Natural killer cell treated with Interleukin-12 subunit alpha and Interleukin-12 subunit beta and Interleukin-15 and Interleukin-18, amount 100 ng/mL, for 72 hours (primary cell): ENCODE measurements at places on chromosomes 7 and 10. TPM values are rescaled to one million over a fixed set of nuclear protein-coding genes. Genes with fewer than 3 reads are reported as not detected.

- H3K4me3 ChIP-seq: peak overlapping the region; percentile 67
- H3K36me3 ChIP-seq: no peaks in the 10 kb centered on the region
- DNase-seq: no peak
- H3K27ac ChIP-seq: no peak overlapping the region
Measured at GRCh38 chr10:3226960-3227744, 54.6 kb upstream of the PITRM1 start.

DNA sequence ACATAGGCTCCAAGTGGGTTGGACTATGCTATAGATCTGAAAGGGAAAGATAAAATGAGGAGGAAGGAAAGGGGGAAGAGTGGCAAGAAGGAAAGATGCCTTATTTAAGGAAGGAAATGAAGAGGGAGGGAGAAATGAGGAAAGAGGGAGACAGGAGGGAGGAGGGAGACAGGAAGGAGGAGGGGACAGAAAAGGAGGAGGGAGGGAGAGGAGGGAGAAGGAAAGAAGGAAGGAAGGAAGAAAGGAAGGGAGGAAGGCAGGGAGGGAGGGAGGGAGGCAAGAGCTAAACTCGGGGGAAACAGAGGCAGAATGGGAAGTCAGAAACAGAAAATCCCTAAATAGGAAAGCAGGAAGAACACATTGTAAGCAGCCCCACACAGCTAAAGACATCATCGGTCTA is 67.4 kb downstream of the KIAA1549 start:
- no peak overlapping the region for H3K4me3 ChIP-seq
- no peaks in the 10 kb centered on the region for H3K4me1 ChIP-seq
- H3K27me3 ChIP-seq: peaks cover 52% of the 10 kb centered on the region
- no peak overlapping the region for H3K27ac ChIP-seq
- no peak for DNase-seq

GRCh38 chr7:150378853-150379440 is at the start of gene ZNF775:
TSS of gene ZNF775 (plus strand) at chr7:150379330. CDS start at chr7:150388471, 9,141 bp downstream.
- H3K27ac ChIP-seq: peak within 1 kb of the TSS; percentile 76
- H3K36me3 ChIP-seq: no peaks in the 10 kb centered on the region
- H3K4me1 ChIP-seq: peaks cover 26% of the 10 kb centered on the region
- peak within 1 kb of the TSS; percentile 94 for H3K4me3 ChIP-seq

DNA sequence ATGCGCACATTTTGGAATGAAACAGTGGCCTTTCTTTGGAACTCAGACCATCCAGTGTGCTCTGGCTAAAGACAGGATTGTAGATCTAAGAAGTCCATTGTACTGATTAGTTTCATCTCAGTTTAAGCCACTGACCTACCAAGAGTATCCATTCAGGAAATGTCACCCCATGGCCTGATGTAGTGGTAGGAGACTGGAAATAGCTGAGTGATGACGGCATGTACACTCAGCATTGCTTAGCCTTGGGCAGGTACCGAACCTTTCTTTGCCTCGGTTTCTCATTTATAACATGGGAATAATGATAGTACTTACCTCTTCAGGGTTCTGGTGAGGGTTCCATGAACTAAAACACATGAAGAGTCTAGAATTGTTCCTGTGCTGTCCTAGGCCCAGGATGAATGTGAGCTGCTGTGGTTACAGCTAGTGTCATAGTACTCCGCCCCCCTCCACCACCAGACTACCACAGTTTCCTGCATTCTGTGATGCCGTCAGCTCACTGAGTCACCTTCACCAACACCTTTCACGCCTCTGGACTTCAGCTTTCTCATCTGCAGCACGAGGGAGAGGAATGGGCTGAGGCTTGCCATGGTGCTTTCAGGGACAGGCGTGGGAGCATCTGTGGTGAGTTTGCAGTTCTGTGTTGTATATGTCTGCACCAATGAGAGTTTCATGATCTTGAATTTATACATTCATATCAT is 484.0 kb upstream of the GALNT17 start:
- H3K4me1 ChIP-seq: peaks cover 39% of the 10 kb centered on the region
- no peaks in the 10 kb centered on the region for H3K36me3 ChIP-seq
- peak overlapping the region; percentile 91 for H3K27ac ChIP-seq
- H3K4me3 ChIP-seq: peak overlapping the region; percentile 71
- DNase-seq: peak; percentile 91

- no peak for DNase-seq
- H3K4me1 ChIP-seq: no peaks in the 10 kb centered on the region
- no peak overlapping the region for H3K4me3 ChIP-seq
- no peak overlapping the region for H3K27ac ChIP-seq
Measured at GRCh38 chr7:104106108-104106905, 101.5 kb downstream of the ORC5 start.

DNA sequence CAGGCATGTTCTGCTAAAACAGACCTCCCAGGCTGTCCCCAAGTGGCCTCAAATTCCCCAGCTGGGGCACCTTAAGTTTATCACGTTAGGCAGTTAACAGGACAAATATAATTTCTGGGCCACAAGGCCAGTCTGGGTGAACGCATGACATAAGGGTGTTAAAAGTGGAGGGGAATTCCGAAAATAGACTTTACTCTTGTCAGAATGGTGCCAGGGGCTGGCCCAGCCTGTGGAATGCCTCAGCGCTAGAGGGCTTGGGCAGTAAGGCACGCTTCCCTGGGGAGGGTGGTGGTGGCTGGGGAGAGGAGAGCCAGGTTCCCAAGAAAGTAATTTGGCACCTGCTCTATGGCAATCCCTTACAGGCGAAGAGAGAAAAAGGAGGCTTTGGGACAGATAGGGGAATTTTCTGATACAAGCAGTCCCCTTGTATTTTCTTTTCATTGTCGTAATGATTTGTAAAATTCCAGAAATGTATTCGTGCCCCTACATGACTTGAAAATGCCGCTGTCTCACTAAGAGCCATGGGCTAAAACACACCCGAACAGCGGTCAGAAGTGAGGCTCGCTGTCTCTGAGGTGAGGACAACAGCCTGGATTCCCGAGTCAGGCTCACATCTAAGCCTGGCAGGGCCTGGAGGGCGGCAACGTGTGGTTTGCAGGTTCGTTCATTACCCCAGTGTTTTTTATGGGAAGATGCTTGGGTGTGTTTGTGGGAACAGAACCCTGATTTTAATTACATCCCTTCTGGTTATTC is 463.2 kb upstream of the GALNT17 start:
- H3K27ac ChIP-seq: no peak overlapping the region
- no peak overlapping the region for H3K4me3 ChIP-seq
- DNase-seq: no peak
- H3K4me1 ChIP-seq: peaks cover 27% of the 10 kb centered on the region
- H3K36me3 ChIP-seq: no peaks in the 10 kb centered on the region

DNA sequence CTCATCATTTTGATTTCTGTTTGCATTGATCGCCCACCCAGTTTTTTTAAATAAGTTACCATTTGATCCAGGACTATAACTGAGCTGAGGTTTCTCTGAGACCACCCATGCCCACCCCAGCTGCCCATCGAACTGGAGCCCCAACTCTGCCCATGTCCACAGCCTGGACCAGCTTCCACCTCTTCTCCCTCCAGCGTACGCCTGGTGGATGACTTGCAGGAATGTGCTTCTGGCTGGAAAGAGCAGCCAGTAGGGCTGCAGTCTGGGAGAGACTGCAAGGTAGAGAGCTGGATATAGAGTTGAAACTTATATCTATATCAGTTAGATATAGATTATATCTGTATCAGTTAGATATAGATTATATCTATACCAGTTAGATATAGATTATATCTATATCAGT is 25.8 kb upstream of the LRRC18 start:
- H3K4me1 ChIP-seq: no peaks in the 10 kb centered on the region
- no peak for DNase-seq
- peaks cover 8% of the 10 kb centered on the region for H3K27me3 ChIP-seq

The PON1 gene
- not detected for total RNA-seq

- DNase-seq: no peak
- H3K27ac ChIP-seq: no peak overlapping the region
- H3K27me3 ChIP-seq: no peaks in the 10 kb centered on the region
- no peaks in the 10 kb centered on the region for H3K36me3 ChIP-seq
- H3K4me1 ChIP-seq: peaks cover 15% of the 10 kb centered on the region
Measured at GRCh38 chr7:66522518-66522917, 106.2 kb upstream of the KCTD7 start.

- H3K36me3 ChIP-seq: no peaks in the 10 kb centered on the region
- H3K27ac ChIP-seq: no peak overlapping the region
- peaks cover 14% of the 10 kb centered on the region for H3K27me3 ChIP-seq
- no peak for DNase-seq
- no peak overlapping the region for H3K4me3 ChIP-seq
- H3K4me1 ChIP-seq: no peaks in the 10 kb centered on the region
Measured at GRCh38 chr7:1254281-1255079, 21.8 kb downstream of the UNCX start.

DNA sequence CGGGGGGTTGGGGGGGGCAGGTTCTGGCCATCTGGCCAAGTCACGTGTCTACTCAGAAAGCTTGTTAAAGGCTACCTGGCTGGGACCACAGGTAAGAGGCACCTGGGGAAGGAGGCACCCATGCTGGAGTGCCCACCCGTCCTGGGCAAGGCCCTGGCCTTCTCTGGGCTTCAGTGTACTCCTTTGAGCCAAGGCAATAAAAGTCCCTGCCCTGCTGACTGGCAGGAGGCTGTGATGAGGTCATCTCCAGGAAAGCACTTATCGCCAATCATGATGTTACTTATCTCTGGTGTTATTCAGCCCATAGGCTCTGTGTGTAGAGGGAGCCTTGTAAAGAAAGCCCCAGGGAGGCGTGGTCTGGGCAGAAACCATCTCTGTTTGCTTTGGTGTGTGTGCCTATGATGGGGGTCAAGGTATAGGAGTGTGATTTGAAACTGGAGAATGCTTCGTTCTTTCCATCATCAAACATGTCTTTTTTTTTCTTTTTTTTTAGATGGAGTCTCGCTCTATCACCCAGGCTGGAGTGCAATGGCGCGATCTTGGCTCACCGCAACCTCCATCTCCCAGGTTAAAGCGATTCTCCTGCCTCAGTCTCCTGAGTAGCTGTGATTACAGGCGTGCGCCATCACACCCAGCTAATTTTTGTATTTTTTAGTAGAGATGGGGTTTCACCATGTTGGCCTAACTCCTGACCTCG is 2.5 kb upstream of the CLDN4 start:
- H3K36me3 ChIP-seq: no peaks in the 10 kb centered on the region
- no peak overlapping the region for H3K4me3 ChIP-seq
- H3K27ac ChIP-seq: no peak overlapping the region
- H3K27me3 ChIP-seq: peaks cover 31% of the 10 kb centered on the region

DNA sequence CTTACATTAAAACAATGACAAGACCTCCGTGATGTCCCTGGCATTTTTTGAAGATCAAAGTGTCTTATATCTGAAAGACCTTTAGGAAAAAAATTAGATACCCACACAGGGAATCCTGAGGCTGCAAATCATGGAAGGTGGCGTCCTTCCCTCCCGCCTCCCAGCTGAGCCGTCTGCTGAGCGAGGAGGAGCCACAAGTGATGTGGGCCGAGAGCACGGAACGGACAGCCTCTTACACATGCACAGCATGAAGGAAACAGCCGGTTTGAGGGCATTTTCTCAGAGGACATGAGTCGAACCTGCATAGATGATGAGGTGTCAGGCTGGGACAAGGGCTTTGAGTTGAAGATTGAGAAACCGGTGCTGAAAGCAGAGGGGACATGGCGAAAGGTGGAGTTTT is 163.3 kb downstream of the ADARB2 start:
- no peak for DNase-seq
- no peaks in the 10 kb centered on the region for H3K36me3 ChIP-seq
- H3K4me1 ChIP-seq: peaks cover 5% of the 10 kb centered on the region
- no peak overlapping the region for H3K27ac ChIP-seq
- H3K27me3 ChIP-seq: peaks cover 3% of the 10 kb centered on the region

DNA sequence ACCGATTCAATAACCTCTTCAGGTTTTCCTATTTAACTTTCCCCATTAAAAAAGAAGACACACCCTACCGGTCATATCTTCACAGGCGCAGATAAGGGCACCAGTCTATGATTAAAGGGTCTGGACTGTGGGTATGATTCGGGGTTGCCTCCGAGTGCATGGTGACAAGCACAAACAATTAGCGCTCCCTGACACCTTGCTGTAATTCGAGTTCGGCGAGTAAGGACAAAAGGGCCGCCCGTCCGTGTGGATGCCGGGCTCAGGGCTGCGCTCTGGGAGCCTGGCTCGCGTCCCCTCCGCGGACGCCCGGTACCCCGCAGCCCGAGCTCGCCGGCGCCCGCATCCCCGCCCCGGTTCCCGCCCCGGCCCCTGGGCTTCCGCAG is 111.9 kb upstream of the RHEB start:
- H3K36me3 ChIP-seq: peaks cover 5% of the 10 kb centered on the region
- H3K4me1 ChIP-seq: peaks cover 26% of the 10 kb centered on the region

The PPP1R3C gene
- not detected for total RNA-seq

The LARP4B gene
- total RNA-seq: 130 TPM

GRCh38 chr10:33123680-33124079 is 165.7 kb upstream of the ITGB1 start:
- peaks cover 61% of the 10 kb centered on the region for H3K4me1 ChIP-seq
- no peaks in the 10 kb centered on the region for H3K27me3 ChIP-seq
- H3K4me3 ChIP-seq: no peak overlapping the region
- H3K36me3 ChIP-seq: no peaks in the 10 kb centered on the region

DNA sequence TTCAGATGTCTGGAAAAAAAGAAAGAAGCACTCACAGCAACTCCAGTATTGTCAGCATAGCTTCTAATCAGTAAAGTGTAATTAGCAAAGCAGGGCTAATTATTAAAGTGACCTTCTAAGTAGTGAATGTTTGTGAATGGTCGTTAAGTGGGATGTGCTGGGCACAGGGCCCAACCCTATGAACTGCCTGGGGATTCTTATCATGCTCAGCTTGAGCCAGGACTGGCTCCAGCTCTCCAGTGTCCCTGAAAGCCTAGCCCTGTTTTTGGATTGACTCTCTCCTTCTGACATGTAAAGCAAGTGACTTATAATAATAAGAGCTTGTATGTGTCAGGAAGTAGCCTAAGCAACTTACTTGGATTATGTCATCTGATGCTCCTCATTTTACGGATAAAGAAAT is 9.5 kb upstream of the TBX20 start:
- H3K27ac ChIP-seq: no peak overlapping the region
- H3K4me1 ChIP-seq: no peaks in the 10 kb centered on the region
- no peak for DNase-seq

DNA sequence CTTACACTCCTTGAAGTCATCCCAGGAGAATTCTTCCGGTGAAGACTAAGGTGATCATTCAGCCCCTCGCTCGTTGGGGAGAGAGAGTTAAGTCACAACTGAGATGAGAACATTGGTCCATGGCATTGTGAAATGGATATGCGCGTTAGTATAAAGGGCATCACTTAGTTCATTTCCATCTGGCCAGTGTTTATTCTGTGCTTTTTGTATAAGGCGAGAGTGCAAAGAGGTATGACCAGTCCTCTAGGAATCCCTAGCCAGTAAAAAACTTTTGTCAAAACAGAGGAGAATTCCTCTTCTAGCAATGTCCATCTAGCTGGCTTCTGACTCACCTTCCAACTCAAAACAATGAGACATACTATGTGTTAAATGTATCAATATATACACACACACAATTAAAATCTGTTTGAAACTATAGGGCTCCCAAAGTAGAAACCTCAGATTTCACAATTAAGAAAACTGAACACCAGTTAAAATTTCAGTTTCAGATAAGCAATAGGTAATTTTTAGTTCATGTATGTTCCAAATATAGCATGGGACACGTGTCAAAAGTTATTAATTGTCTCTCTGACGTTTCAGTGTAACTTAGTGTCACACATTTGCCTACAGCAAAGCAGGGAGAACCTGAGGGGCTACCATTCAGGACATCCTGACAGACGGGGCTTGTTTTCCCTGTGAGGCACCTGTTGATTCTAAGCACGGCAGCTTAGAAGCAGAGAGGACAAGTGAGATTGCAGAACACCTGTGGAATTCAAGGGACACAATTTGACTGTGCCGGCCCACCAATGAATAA is 158.9 kb downstream of the KLF6 start:
- peaks cover 1% of the 10 kb centered on the region for H3K36me3 ChIP-seq
- H3K27me3 ChIP-seq: peaks cover 7% of the 10 kb centered on the region
- no peak overlapping the region for H3K27ac ChIP-seq
- peaks cover 8% of the 10 kb centered on the region for H3K4me1 ChIP-seq
- H3K4me3 ChIP-seq: no peak overlapping the region
